ENCODE measurements at places on chromosomes 16 and 17. TPM values are rescaled to one million over a fixed set of nuclear protein-coding genes. Genes with fewer than 3 reads are reported as not detected.

Gene ZP2
- not detected for total RNA-seq

Gene CTF1
- 8.7 TPM for total RNA-seq

Gene ACAP1
- 14.0 TPM for total RNA-seq

Gene CAVIN1
- total RNA-seq, result 240 TPM

Gene GPR142
- not detected for total RNA-seq

GRCh38 chr16:28820016-28820415 lies 2.8 kb upstream of the ATXN2L start:
- DNase-seq, result no peak

GRCh38 chr16:76207270-76207669 lies 69.9 kb upstream of the CNTNAP4 start:
- DNase-seq, result no peak

DNA sequence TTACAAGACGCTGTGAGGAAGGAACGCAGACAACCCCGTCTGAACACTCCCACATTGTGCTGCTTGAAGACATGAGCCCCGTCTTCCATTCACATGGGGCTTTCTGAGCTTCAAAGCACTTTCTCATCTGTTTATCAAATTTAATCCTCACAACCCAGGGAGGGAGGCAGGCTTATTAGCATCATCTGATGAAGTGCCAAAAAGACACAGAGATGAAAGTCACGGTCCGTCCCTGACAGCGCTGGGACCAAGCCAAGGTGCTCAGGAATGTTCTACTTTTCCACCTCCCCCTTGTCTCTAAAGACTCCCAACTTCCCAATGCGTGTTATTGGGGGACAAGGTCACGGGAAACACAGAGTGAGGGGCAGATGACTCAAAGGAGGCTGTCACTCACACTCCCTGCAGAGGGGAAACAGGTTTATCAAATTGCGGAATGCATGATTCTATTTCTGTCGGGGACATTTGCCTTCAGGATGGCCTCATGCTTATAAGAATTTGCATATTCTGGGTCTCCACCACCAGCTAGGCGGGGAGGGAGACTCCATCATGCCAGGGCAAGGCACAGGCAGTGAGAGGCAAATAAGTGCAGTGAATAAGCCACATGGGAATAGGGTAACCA lies 10.7 kb downstream of the XYLT1 start:
- no peak for DNase-seq

GRCh38 chr17:3024346-3024745 lies 39.1 kb downstream of the OR1D5 start:
- DNase-seq, result no peak

GRCh38 chr17:77957235-77957856 lies 1.2 kb upstream of the TNRC6C start:
- no peak for DNase-seq

- no peak for DNase-seq
These were observed 75.5 kb downstream of the SHISA9 start for GRCh38 chr16:12976936-12977335.

DNA sequence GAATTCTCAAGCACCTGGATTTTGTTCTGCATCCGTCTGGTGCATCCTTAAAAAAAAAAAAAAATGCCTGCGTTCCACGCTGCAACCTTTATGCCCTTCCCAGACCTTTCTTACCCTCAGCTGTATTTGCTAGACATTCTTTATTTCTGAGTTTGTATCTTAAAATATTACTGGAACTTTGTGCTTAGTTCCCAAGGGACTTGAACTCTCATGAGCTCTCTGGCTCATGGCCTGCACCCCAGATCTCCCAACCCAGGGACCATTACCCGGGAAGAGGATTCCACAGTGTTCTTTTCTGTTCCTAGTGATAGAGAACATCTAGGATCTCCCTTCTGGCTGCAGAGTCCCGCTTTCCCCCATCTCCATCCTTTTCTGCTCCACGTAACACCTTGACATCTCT lies 28.9 kb upstream of the CLEC18A start:
- no peak for DNase-seq

- DNase-seq, result no peak
These were observed 180.1 kb downstream of the SPECC1 start for GRCh38 chr17:20189302-20189701.

GRCh38 chr17:19264681-19265080 lies 27.5 kb downstream of the EPN2 start:
- no peak for DNase-seq
